Renal cortex interstitium (tissue), 15 donors: ENCODE measurements at places on chromosomes 6 and 20. TPM values are rescaled to one million over a fixed set of nuclear protein-coding genes. Genes with fewer than 3 reads are reported as not detected.

FUT9 gene
- polyA plus RNA-seq, result 7.0 TPM

ZNF341 gene
- 3.3 TPM for polyA plus RNA-seq

REM1 gene
- 0.11 TPM for polyA plus RNA-seq

IGF2R gene
- polyA plus RNA-seq, result 61.1 TPM

NINL gene
- polyA plus RNA-seq, result 41.8 TPM

PNPLA1 gene
- polyA plus RNA-seq, result 1.7 TPM

B3GALT4 gene
- polyA plus RNA-seq, result 4.4 TPM

MEP1A gene
- polyA plus RNA-seq, result 0.26 TPM

PSORS1C2 gene
- not detected for polyA plus RNA-seq

DCDC2 gene
- 119 TPM for polyA plus RNA-seq

DNA sequence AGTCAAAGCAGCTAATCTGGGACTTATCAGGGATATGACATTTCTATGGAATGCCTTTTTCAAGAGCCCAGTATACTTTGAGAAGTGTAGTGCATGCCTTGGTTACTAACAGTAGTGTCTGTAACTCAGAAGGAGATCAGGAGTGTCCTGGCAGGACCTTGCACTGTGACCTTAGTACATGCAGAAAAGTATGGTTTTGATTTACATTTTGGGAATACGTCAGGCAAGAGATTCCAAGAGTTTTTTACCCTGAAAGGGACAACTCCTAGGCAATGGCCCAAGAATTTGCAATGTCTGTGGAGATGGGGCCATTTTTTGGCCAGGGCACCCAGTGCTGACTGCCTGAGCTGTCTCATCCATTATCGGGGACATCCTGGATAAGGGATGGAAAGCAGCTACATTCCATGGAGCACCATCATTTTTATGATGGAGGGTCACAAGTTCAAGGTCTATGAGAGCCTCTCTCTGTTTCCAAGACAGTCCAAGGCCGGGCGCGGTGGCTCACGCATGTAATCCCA, 80.2 kb downstream of the FAM50B start:
- no peak for DNase-seq

DNA sequence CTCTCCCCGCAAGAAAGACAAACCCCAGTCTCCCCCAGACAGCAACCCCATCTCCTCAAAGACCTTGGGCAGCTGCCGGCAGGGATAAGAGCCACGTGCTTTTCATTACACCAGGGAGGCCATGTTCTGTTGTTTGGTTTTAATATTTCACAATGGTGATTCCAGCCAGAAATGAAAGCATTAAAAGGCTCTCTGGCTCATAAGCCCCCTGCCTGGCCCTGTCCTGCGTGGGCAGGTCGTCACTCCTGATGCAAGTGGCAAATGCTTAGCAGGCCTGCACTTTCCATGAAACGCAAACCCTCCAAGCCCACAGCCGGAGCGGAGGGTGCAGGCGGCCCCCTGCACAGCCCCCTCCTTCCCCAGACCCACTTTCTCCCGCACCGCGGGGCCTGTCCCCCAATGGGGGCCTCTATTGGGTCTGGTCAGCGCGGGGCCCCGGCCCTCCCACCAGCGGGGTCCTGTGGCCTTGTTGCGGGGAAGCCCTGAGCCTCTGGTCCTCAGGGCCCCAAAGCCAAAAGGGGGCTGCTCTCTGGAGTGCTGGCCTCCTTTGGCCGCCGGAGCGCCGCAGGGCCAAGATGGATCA, 77.2 kb downstream of the TMEM242 start:
- DNase-seq, result no peak

DNA sequence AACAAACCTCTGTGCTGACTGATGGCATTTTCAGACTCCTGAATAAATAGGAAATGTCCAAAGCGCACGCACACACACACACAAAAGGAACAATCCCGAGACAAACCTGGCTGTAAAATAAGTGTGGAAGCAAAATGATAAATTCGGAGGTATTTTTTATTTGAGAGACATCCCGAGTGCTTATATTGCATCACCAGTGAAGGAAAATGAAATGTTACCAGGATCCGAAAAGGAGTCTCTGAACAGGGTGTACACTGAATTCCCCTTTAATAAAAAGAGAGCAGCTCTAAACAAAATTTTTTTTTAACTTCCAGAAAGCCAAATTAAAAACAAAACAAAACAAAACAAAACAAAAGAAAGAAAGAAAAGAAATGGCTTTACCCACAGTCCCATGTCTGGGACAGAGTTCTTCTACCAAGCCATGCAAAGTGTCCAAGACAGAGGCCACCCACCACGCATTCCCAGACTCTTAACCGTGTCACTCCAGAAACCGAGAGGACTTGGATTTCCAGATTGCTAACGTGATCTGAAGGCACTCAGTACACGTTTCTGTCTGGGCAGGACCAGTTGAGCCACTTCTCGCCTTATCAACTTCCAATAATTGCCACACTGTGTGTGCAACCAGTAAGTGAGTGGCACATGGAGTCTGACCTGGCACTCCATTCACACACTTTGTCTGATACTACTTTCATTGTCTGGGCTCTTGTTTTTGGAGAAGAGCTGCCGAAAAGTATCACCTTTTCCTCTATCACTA, 817 bp downstream of the ME1 start:
- DNase-seq, result peak; percentile 27

DNA sequence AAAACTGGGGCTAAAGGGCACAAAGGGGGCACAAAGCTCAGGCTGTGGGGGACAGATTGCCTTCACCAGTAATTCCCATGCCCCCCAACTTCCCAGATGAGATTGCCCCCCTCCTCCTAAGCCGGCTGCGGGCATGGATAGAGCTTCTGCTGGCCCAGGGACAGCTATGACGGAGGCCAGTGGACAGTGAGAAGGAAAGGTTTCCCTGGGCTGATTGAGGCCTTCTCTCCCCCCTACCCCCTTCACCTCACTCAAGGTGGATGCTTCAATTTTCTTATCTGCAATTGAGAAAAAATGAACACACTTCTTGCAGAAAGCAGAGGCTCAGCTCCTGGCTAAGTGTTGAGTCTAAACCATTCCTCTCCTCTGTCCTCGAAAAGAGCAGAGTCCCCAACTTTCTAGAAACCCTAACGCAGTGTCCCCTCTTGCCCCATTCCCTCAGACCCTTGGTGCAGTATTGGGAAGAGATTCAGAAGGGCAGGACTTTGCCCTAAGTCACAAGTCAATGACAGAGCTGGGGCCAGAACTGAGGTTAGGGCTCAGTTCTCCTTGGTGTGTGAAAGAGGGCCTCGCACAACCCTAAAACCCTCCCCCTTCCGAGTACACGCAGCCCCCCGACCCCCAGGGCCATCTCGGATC, 808 bp downstream of the SDC4 start:
- DNase-seq, result no peak

GRCh38 chr20:19777315-19777714, 19.3 kb downstream of the RIN2 start:
- DNase-seq, result no peak

DNA sequence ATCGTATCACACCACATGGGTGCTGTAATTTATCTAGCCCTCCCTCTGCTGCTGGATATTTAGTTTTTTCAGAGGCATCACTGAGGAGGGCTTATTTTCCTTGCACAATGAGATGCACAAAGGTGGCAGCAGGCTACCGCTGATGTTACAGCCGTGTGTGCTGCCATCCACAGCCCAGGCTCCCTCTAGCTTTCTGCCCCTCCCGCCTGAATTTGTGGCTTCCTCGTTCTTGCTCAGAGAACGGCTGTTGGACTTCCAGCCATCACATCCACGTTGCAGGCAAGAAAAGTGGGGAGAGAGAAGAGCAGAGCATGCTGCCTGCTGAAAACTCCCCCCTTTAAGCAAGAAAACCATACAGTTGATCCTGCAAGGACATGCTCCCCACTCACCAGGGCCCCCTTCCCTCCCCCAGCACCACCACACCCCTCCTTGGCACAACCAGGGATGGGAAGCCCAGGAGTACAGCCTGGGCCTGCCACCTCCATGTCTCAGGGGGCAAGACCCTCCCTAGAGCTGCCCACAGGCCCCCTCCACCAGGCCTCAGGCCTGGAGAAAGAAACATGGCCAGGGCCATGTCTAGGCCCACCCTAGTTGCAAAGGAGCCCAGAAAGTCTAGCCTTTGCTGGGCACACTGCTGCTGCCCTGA, 102.6 kb downstream of the MRPL14 start:
- no peak for DNase-seq

GRCh38 chr6:140504776-140505175, 1130.3 kb upstream of the CITED2 start:
- no peak for DNase-seq

DNA sequence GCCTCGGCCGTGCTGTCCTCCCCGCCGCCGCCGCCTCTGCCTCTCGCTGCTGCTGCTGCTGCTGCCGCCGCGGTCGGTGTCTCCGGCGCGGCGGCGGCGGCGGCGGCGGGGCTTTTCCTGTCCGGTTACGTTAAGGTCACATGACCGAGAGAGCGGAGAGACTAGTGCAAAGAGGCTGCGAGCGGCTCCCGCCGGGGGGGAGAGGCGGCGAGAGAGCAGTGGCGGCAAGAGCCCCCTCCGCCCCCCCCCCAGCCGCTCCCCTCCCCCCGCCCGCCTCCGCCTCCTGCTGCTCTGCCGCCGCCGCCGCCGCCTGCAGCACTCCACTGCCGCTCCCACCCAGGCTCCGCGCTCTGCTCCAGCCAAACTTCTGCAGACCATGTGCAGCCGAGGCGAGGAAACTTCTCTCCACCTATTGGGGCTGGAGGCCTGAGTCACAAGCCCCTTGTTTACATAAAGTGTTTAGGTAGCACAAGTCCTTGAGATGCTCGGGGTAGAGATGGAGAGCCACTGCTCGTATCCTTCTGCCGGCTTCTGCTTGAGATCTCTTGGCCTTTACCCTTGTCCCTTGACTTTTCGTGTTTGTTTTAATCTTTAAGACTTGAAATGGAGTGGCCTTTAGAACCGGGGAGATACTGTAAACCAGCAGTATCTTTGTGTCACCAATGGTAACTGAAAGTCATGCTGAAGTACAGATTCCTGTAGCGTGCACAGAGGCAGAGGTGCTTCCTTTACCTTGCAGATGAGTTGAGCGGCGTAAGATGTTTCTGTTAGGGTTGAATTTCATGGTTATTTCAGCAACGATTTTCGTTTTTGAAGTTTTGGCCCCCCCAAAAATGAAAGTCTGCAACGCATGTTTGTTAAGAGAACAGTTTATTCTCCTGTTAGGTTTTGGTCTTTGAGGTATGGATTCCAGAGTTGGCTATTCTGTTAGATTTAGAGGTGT, at the start of gene ZBTB2:
Gene ZBTB2 (minus strand): TSS at position 89 of the 943 bp plus-strand sequence. CDS start 17,922 bp downstream, outside the sequence.
- DNase-seq, result peak; percentile 50

- DNase-seq, result no peak
Observed at GRCh38 chr20:31833130-31833930, 12.1 kb downstream of the FOXS1 start.

GRCh38 chr6:107718341-107718740, 105.8 kb downstream of the SCML4 start:
- DNase-seq, result no peak

DNA sequence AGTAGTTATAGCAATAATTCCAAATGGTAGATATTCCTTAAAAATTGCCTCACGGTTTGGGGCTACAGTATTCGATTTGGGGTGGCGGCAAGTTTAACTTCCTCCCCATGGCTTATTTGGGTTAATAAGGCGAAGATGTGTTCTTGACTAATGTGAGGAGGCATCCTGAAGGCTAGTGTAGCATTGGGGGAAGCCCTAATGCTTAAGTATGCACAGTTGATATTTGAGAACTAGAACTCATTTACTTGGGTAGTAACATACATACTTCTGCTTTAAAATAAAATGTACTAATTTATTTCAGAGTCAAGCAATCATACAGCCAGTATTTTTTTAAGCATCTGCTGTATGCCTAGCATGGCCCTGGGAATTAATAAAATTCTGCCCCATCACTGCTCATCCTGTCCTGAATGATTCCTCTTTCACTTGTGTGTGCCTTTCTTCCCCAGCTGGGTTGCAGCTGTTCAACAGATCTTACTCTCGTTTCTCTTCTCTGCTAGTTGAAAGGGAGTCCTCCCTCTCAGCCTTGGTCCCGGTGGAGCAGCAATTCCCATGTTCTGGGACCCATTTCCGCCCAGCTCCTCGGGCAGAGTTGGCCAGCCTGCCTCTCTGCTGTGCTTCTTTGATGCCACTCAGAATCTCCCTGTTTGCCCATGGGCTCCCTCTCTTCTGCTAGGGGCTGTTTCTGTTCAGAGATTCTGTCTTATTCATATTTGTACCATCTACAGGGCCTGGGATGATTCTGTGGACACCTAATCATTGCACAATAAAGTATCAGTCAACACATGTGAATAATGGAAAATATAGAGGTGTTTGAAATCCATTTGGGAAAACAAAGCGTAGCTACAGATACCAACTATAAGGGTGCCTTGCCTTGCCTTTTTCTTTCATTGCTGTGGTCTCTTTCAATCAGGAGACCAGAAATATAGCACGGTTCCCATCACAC, 104.8 kb downstream of the ARID1B start:
- no peak for DNase-seq

- no peak for DNase-seq
Observed at GRCh38 chr6:29961966-29962365, 19.6 kb downstream of the HLA-A start.

- peak; percentile 43 for DNase-seq
Observed at GRCh38 chr6:108966855-108967755, 118.9 kb downstream of the ARMC2 start.

- DNase-seq, result no peak
Observed at GRCh38 chr20:32672982-32673851, 524 bp downstream of the C20orf203 start.

DNA sequence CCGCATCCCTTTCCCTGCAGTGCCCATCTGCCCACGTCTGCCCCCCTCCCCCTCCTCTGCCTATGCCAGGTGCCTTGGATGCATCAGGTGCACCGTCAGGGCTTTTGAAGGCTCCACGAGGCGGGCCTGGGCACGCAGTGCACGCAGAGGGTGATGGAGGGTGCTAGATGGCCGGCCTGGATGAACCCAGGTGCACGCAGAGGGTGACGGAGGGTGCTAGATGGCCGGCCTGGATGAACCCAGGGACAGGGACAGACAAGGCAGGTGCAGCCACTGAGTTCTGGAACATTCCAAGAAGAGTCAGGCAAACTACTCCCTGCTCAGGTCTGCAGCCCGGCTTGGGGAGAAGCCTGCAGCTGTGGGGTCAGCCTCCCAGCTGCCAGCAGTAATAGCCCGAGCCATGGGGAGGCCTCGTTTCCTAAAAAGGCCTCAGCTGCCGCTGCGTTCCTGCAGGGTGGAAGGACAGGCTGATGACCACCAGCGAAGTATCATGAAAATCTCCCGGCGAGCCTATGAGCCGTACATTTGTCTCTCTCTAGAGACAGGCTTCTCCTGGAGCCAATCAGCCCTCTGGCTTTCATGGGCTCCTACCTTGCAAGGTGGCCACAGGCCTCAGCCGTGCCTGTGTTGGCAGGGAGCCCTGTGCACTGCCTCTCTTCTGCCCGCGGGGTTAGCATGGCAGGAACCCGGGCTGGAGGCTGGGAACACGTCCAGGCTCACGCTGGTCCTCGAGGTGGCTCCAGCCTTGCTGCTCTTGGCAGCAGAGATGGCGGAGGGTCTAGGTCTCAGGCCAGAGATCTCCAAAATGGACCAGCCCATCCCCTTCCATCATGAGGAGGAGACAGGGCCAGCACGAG, 29.6 kb downstream of the NTSR1 start:
- DNase-seq, result no peak

- DNase-seq, result no peak
Observed at GRCh38 chr6:118771253-118771652, 119.9 kb upstream of the CEP85L start.
